ENCODE measurements at places on chromosomes 12 and 14. TPM values are rescaled to one million over a fixed set of nuclear protein-coding genes. Genes with fewer than 3 reads are reported as not detected.

DNA sequence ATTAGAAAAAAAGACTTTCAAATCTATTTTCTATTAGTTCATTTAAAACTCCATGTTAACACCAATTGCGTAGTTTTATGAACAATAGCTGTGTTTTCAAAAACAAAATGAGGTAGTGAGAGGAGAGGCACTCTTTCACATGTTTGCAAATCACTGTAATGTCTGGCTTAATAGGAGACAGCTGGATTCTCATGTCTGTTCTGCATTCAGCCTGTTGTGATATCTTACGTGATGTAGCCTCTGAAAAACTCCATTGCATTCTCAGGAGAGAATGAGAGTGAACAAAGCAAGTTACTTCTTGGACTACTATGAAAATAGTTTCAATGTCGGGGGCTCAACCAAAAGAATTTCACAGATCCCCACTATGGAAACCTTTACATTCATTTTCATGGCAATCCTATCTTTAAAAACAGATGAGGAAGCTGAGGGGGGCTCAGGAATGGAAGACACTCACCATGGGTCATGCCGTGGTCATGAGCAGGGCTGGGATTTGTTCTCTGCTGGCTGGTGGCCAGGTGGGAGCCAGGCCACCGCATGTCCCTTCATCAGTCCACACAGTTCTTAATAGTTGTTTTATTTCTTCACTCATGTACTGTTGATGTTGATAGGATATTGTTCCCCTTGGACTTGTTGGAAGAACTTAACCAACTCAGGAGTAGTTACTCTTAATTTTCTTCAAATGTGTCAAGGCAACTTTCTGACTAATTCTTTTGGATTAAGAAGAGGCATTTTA is 346.2 kb upstream of the FAR2 start:
- DNase-seq = no peak

- no peak for DNase-seq
Measured at GRCh38 chr12:114272071-114272470, 133.9 kb downstream of the TBX5 start.

DNA sequence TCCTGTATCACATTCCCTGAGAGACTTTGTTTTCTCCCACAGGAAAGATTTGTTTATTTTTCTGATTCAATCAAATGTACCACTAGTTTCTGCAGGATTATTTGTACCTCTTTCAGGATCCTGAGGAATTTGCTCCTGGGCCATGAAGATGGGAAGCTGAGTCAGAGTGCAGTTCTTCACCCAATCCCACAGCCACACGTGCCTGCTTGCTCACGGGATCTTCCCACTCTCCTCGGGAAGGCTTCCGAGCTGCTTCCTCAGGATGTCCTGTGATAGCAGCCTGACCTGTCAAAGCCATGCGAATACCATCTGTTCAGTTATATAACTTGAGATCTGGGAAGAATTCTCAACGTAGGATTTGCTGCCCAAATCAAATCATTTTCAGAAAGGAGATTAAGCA is 41.8 kb upstream of the HIF1A start:
- DNase-seq = no peak

DNA sequence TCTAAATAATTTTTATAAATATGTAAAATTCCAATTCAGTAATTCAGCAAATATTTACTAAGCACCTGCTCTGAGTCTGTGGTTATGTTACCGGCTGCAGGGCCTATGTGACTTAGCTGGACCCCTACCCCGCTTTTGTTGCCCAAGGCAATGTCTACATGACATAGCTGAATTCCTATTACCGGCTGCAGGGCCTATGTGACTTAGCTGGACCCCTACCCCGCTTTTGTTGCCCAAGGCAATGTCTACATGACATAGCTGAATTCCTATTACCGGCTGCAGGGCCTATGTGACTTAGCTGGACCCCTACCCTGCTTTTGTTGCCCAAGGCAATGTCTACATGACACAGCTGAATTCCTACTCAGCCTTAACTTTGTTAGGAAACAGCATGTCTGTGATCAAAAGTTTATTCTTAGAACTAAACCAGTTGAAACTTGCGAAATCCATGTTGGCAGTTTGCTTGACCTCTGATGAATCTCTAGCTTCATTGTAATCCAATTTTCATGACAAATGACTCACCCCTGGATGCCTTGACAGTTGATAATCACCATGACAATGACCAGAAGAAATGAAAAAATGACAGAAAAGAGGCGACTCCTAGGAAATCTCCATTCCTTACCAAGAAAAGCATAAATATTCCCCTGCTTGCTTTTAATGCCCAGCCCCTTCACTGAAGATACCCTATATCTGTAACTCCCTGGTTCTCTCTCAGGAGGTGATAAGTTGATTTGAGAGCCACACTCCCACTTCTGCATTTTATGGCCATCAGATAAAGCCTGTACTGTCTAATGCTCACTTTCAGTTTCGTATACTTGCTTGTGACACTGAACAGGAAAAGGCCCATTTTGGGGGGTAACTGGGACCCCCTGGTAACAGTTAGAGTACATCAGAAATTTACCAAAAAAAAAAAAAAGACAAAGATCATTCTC is 148.4 kb upstream of the SYT10 start:
- no peak for DNase-seq

GRCh38 chr12:56461235-56462159 is 6.9 kb upstream of the SPRYD4 start:
- no peak for DNase-seq

- DNase-seq = no peak
Measured at GRCh38 chr14:38989922-38990546, 113.0 kb downstream of the SEC23A start.

DNA sequence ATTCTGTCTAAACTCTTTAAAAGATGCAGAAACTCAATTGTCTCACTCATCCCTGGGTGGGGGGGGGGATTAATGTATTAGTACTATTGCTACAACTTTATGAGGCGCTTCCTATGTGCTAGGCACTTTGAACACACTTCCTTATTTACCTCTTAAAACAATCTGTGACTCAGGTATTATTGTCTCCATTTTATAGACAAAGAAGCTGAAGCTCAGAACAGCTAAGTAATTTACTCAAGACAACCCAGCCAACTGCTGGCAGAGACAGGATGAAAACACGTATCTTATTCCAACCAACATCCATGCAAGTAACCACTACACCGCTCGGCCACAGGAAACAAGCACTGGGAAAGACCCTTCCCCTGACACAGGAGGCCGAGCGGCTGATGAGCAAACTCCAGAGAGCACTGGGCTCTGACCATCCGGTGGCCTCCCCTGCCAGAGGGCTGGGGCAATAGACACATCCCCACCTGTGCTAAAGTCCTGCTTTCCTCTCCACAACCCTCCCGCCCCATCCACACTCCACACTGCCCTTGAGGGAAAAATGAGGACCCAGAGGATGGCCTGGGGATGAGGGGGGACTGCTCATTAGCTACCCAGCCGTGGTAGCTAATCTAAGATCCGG is 244.2 kb downstream of the DPF3 start:
- DNase-seq = no peak

- no peak for DNase-seq
Measured at GRCh38 chr12:32418221-32418620, 18.9 kb downstream of the FGD4 start.

DNA sequence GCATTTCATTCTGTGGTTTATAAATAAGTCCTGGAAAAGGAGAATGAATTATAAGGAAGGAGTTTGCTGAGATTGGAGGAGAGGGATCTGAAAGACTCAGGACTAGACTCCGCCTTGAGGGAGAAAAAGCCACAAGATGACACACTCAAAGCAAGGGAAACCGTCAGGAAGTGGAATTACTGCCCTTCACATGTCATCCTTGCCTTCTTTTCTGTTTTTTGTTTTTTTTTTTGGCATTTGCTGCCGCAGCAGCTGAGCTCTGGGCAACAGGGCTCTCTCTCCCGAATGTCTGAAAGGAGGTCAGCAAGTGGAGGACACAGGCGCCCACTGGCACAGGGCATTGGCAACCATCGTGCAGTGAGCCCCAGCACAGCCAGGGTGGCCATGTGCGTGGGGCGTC is 344.9 kb downstream of the DPF3 start:
- DNase-seq = no peak

DNA sequence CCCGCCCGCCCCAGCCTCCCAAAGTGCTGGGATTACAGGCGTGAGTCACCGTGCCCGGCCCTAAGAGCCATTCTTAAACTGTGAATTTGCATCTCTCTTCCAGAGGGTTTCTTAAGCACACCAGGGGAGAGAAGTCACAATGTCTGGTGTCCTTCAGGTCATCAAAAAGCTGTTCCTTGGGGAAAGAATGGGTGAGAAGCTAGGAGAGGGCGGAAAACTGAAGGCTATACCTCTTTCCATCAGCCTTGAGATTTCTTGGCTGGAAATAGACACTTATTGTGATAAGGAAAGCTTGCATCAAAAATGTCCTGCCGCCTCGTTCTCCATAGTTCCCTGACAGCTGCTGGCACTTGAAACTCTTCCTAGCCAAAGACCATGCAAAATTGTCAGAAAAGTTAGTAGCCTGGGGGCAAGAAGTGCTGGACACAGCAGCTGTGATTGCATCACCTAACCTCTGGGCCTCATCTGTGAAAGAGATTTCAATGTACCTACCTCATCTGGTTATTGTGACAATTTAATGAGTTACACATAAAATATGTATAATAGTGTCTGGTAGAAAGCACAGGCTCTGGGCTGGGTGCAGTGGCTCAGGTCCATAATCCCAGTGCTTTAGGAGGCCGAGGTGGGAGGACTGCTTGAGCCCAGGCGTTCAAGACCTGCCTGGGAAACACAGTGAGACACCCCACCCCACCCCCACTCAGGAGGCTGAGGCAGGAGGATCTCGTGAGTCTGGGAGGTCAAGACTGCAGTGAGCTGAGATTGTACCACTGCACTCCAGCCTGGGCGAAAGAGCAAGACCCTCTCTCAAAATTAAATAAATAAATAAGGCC is 9.7 kb upstream of the UBC start:
- DNase-seq = no peak

DNA sequence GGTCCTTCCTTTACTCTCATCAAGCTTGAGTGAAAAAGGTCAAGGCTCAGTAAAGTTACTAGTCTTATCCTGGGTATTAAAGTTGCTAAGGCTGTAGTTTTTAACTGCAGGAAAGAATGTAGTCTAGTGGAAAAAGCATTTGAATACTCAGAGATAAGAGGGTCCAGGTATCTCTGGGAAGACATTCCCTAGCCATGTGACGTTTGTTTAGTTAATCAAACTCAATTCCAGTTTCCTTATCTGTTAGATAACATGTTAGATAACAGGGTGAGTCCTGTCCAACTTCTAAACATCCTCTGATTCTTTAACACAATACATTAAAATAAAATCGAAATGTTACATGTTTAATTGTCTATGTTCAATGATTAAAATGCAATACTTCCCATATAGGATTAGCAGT is 720.7 kb upstream of the LMO3 start:
- no peak for DNase-seq

GRCh38 chr14:24952851-24953666 is 96.9 kb downstream of the STXBP6 start:
- no peak for DNase-seq

GRCh38 chr12:13472690-13473089 is 276.2 kb downstream of the EMP1 start:
- no peak for DNase-seq

GRCh38 chr14:101812071-101812470 is 50.6 kb downstream of the PPP2R5C start:
- no peak for DNase-seq

GRCh38 chr14:74658535-74659131 is 46.6 kb upstream of the LTBP2 start:
- no peak for DNase-seq

- DNase-seq = no peak
Measured at GRCh38 chr12:23686095-23686494, 263.4 kb downstream of the SOX5 start.

DNA sequence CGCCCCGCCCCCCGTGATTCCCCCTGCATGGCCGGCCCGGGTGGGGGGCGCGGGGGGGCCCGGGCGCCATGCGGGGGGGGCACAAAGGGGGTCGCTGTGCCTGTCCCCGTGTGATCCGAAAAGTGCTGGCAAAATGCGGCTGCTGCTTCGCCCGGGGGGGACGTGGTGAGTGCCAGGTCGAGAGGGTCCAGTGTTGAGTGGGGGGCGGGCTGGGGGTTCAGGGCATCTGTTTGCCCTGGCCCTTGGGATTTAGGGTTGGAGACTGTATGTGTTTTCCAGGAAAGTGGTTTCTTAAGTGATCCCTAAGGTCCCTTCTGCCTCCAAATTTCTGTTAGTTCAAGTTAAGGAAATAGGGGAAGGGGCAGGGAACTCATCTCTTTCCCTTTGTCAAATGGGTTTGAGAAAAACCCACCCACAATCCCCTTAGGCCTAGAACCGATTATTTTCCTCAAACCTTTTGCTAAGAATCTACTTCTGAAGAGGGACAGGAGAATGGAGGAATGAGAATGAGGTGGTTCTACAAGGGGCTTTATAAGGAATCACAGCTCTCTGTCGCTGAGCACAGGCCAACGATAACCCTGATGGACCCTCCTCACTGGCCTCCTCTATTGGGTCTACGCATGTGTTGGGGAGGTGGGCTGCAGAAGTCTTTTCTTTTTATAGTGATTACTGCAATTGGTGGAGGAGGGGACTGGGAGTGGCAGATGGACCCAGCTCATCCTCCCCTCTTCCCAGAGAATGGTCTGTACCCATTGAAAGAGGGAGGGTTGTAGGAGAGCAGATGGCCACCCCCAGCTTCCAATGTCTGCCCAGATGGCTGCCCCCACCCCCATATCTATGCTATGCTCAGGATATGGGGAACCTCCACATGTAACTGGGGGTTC is 834 bp downstream of the ARHGEF25 start:
- no peak for DNase-seq

DNA sequence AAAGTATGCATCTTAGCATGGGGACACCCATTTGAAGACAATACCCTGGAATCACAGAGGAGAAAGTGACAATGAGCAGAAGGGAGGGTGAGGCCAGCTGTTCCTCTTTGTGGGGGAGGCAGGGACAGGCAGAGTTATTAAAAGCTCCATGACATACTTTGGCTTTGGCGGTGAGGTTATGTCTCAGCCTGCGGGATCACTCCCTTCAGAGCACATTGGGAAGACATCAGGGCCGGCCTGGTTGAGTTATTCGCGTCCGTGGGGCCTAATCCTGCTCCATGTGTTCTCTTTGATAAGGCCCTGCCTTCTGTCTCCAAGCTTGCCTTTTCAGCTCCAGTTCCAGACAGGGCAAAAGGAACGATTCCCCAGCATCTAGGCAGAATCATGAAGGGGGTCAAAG is 98.8 kb upstream of the NTF3 start:
- DNase-seq = no peak

- no peak for DNase-seq
Measured at GRCh38 chr14:61320806-61321384, 484 bp upstream of the PRKCH start.

- no peak for DNase-seq
Measured at GRCh38 chr12:124743479-124744272, 120.0 kb downstream of the SCARB1 start.

- no peak for DNase-seq
Measured at GRCh38 chr12:132685400-132685799, 1.7 kb downstream of the POLE start.

Gene CLECL1
- 0.22 TPM for polyA plus RNA-seq

Gene GPR162
- polyA plus RNA-seq = 33.9 TPM

Gene PHETA1
- polyA plus RNA-seq = 16.8 TPM

Gene TBK1
- 23.3 TPM for polyA plus RNA-seq

Gene LGALS3
- polyA plus RNA-seq = 17.6 TPM

Gene TMEM30B
- polyA plus RNA-seq = 10.0 TPM

Gene BHLHE41
- 2.1 TPM for polyA plus RNA-seq

Gene FGF23
- not detected for polyA plus RNA-seq

Gene GALNT9
- polyA plus RNA-seq = 11.8 TPM

Gene FGF6
- not detected for polyA plus RNA-seq

Gene RFLNA
- polyA plus RNA-seq = 8.8 TPM

Measured in renal pelvis (tissue), 12 donors.